Testis (tissue), 5 donors: ENCODE measurements at places on chromosomes 4 and X. TPM values are rescaled to one million over a fixed set of nuclear protein-coding genes. Genes with fewer than 3 reads are reported as not detected.
A peak's percentile ranks its signal among the peaks of the same experiment; 100 is the strongest.

Gene PFKFB1
- 1.5 TPM for total RNA-seq

Gene PAGE1
- total RNA-seq: 11.9 TPM

Gene SOD3
- total RNA-seq: 354 TPM

Gene NPNT
- 6.3 TPM for total RNA-seq

Gene GCNA
- total RNA-seq: 30.7 TPM

Gene CISD2
- total RNA-seq: 8.4 TPM

Gene SULT1B1
- total RNA-seq: 0.31 TPM

Gene IL2
- total RNA-seq: not detected

- DNase-seq: peak; percentile 41
Observed at GRCh38 chrX:70168238-70169188, 8.8 kb upstream of the DGAT2L6 start.

DNA sequence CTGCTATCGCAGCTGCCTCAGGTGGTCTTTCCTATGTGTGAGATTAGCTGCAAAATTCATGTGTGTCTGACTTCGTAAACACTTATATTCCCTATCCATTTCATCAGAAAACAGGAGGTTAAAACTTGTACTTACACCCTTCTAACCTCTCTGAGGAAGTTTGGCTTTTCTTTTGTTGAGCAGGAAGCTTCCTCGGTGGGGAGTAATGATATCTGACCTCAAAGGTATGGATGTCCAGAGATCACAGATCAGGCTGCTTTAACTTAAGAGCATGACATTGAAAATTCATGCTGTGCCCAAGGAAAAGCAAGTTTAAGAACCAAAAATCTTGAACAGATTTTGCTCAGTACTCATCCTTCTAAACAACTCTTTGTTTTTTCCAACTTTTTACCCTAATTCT, 429.1 kb downstream of the STIM2 start:
- DNase-seq: no peak

GRCh38 chr4:89837385-89837992, 528 bp upstream of the SNCA start:
- peak; percentile 19 for DNase-seq

DNA sequence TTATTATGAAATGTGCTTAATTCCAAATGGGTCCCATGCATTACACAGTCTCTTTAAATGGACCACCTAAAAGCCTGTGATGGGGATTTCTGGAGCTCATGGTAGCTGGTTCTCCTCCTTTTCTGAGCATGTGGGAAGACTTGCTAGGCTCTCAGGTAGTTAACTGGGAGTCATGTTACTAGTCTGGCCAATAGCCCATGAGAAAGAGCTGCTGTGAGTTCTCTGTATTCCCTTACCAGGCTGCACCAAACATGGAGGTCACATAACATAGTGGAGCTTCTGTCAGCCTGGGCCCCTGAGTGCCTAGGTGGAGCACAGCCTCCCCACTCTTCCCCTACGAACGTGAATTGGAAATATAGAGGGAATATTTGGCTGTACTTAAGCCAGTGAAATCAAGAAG, 198.4 kb downstream of the MAML3 start:
- no peak for DNase-seq

DNA sequence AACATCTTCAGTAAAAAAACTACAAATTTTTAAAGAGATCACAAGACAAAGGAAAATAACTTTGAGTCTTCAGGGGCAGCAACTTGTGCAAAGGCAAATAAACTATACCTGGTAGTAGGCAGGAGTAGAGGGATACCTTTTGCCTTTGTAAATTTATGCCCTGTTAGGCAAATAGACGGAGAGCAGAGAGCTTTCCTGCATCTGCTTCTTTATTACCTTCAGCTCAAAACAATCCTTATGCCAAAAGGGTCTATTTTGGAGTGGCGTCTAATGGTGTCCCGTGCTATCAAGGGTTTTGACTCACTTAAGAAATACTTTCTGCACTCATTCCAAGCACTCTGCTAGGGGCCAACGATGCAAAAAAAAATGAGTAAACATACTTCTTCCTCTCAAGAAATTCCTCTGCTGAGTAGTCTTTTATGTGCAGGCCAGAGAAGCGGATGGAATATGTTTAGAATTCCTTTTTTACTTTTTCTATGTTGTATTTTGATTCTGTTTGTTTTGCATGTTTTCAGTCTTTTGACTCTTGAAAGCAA, 131.9 kb downstream of the ANXA5 start:
- no peak for DNase-seq

DNA sequence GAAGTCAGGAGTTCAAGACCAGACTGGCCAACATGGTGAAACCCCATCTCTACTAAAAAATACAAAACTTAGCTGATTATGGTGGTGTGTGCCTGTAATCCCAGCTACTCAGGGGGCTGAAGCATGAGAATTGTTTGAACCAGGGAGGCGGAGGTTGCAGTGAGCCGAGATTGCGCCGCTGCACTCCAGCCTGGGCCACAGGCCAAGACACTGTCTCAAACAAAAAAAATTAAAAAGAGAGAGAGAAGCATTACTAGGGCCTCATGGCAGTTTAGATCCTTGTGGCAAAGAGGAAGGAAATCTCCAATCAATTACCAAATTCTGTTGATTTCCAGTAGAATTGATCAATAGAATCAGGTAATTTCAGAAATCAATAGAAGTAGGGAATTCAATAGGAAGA, 16.8 kb upstream of the SLC34A2 start:
- DNase-seq: no peak

GRCh38 chr4:25527034-25527433, 128.6 kb upstream of the SLC34A2 start:
- no peak for DNase-seq

GRCh38 chrX:49042581-49043219, 457 bp downstream of the TFE3 start:
- no peak for DNase-seq

- no peak for DNase-seq
Observed at GRCh38 chrX:96386981-96387380, 297.7 kb upstream of the DIAPH2 start.

- DNase-seq: no peak
Observed at GRCh38 chr4:184420881-184421416, 53.4 kb downstream of the IRF2 start.

GRCh38 chr4:122739174-122739573, 6.7 kb downstream of the BBS12 start:
- DNase-seq: no peak

DNA sequence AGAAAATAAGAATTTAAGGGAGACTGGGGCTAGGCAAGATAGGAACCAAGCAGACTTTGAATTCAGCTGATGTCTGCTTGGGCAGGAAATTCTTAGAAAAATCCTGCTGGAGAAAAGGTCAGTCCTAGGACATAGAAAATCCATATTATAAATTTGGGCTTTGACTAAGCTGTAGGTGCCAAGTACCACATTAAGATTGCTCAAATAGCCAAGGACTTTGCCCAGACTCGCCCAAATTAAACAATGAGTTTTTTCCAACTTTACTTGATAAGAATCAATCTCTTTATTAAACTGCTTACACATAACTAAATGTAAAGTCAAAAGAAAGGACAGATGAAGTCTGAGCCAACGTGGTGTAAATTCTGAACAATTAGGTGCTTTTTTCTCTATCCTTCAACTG, 95.4 kb downstream of the FUNDC1 start:
- DNase-seq: no peak

DNA sequence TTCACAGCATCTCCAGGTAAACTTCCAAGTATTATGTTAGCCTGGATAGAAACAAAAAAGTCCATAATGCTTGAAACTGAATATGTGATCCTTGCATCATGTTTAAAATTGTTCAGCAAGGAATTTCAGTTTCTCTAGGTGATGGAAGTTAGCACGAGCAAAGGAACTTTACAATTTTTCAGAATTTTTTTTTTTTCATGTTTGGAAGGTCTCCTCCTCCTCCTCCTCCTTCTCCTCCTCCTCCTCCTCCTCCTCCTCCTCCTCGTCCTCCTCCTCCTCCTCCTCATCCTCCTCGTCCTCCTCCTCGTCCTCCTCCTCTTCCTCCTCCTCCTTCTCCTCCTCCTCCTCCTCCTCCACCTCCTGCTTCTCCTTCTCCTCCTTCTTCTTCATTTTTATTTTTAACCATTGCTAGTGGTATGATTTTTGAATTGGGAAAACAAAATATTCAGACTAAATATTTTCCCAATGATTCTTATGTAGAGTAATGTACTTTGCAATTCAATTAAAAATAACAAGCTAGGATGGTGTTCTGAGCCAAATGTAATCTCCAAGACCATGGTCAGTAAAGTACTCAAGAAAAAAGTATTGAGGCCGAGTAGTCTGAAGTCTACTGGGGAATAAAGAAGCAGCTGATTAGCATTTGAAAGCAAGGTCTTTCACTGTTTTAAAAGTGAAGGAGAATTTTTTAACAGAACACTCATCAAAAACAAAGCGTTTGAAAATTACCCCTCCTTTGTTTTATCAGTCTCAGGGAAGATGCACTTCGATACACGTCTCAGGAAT, 420.9 kb upstream of the ATOH1 start:
- no peak for DNase-seq

- DNase-seq: no peak
Observed at GRCh38 chr4:31362756-31363155, 642.6 kb downstream of the PCDH7 start.

- DNase-seq: no peak
Observed at GRCh38 chr4:25280210-25280609, 32.4 kb upstream of the ZCCHC4 start.

GRCh38 chrX:118974088-118974907, at the start of gene LONRF3:
Gene LONRF3, plus strand, starts transcription at chrX:118974618. Its CDS starts 163 bp downstream, at chrX:118974781.
- DNase-seq: peak; percentile 89

DNA sequence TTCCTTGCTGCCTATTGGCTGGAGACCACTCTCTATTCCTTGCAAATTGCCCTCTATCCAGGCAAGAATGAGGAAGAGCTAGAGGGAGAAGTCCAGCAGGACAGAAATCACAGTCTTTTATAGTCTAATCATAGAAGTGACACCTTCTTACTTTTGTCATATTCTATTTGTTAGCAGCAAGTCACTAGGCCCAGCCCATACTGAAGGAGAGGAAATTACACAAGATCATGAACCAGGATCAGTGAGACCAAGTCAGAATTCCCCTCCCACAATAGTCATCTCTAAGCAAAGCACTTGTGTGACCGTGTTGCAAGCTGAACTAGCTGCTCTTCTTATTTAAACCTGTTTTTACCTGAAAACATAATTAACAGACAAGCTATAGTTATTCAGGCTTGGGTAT, 317.7 kb downstream of the INPP4B start:
- no peak for DNase-seq

DNA sequence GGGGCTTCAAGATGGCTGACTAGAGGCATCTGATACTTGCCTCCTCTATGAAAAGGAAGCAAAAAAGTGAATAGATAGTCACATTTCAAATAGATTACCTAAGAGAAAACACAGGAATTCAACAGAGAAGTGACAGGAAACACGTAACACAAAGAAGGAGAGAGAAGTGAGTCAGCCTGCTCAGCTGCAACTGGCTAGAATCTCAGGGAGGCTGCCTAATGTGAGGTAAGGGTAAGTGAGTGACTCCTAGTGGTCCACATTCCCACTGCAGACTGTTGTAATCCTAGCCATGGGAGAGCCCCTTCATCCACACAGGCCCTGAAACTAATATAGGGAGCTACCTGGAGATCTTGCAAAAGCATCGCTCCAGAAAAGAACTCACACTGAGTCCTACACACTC, 179.2 kb downstream of the SLC7A11 start:
- DNase-seq: no peak

DNA sequence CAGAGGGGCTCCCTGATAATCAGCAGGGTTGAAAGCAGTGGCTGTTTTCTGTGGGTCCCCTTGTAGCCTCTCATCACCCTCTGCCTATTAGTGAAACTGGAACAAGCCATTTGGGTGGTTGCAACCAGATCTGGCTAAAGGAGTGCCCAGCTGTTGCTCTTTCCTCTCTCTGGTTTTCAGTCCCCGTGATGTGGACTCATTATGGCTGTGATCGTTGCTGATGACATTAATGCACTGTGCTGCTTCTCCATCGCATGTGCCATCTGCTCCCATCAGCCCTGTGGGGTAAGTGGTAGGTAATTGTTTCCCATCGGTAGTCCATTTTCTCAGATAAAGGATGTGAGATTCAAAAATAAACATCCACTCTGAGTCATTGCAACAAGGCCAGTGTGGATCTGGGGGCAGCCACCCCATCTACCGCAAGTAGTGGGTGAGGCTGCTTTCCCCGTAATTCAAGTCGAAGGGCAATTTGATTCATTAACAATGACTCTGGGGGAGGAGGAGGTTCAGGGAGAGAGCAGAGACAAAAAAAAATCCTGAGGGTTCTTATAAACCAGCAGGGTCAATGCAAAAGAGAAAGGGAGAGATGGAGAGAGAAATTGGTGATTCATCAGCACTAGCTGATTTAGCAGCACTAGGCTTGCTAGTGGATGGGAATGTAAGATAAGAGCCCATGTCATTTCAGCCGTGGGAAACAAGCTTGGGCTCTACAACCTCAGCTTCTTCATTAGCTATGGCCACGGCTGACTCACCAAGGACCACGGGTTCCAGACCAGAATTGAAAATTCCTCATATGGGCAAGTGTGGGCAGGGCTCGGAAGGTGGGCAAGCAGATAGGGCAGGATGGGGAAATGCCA, 357.8 kb downstream of the MID1IP1 start:
- no peak for DNase-seq

GRCh38 chr4:7687006-7687405, 252.3 kb upstream of the PSAPL1 start:
- no peak for DNase-seq

DNA sequence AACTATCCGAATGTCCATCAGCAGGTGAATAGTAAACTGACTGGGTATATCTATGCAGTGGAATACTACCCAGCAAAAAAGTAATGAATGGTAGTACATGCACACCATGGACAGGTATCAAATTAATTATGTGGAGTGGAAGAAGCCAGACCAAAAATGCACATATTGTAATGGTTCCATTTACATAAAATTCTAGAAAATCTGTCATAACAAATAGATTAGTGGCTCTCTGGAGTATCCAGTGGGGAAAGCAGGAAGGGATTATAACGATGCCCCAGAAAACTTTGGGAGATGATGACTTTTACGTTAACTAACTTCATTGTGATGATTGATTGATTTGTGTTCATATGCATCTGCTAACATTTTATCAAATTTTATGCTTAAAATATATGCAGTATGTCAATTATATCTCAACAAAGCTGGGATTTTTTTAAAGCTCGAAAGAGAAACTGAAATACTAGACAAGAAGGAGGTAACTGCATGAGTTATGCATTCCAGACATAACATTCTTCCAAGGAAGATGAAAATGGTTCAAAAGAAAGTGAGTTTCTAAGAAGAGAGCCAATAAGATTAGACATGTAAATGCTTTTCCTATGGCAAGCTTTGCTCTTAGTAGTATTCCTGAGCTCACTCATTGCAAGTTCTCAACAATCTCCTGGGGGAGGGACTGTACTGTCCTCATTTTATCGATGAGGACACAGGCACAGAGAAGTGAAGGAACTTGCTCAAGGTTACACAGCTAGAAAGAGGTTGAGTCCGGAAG, 58.6 kb upstream of the MSX1 start:
- DNase-seq: no peak

- no peak for DNase-seq
Observed at GRCh38 chr4:101205916-101206315, 141.4 kb downstream of the PPP3CA start.

- peak; percentile 22 for DNase-seq
Observed at GRCh38 chr4:114495471-114495928, 103.1 kb upstream of the UGT8 start.

DNA sequence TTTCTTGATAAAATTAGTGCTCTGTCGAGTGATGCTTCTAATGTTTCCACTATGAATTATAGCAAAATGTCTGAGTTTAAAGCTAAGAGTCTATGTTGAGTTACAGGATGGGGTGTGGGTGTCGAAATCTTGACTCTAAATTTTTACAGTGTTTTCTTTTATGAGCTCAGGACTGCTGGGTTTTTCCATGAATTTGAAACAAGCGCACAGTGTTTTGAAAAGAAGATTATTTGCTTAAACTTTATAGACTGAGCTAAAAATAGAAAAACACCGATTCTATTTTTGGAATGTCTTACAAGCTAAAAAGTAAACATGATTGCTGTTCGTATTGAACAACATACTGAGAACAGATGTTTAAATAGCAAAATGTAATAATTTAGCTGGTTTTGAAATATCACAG, 7.5 kb downstream of the PTTG2 start:
- no peak for DNase-seq
